ENCODE measurements at places on chromosomes 4 and X. TPM values are rescaled to one million over a fixed set of nuclear protein-coding genes. Genes with fewer than 3 reads are reported as not detected.

The HSD17B13 gene
- total RNA-seq = not detected

The FAM9B gene
- total RNA-seq = not detected

The OFD1 gene
- total RNA-seq = 20.3 TPM

The RTL5 gene
- 4.3 TPM for total RNA-seq

The MRFAP1L1 gene
- total RNA-seq = 342 TPM

The KLHL4 gene
- 5.0 TPM for total RNA-seq

The RNF150 gene
- 0.99 TPM for total RNA-seq

The CHM gene
- total RNA-seq = 16.5 TPM

All from fibroblast of the aortic adventitia (primary cell).